ENCODE measurements at places on chromosomes 3 and 15.

- DNase-seq, result no peak
Measured at GRCh38 chr15:101206176-101206591, 45.7 kb downstream of the CHSY1 start.

- no peak for DNase-seq
Measured at GRCh38 chr3:142209655-142210054, 15.7 kb downstream of the GK5 start.

GRCh38 chr15:69072906-69073305 lies 58.4 kb downstream of the NOX5 start:
- DNase-seq, result no peak

DNA sequence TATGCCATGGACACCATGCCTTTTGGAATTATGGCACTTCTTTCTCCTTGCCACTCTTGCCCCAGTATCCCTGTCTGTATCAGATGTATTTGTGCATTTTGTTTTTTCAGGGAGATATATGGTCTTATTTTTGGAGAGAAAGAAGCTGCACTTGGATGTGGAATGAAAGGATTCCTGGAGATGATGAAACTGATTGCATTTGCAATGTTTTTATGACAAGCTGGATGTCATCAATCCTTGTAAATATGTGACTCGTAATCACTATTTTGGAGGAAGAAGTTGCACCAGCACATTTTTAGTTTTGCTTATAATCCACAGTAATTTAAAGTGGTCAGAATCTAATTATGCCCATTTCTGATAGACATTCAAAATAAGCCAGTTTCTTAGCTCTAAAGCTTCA lies 165.0 kb downstream of the NR1D2 start:
- DNase-seq, result no peak

- DNase-seq, result no peak
Measured at GRCh38 chr3:155130001-155130400, 49.9 kb downstream of the MME start.

DNA sequence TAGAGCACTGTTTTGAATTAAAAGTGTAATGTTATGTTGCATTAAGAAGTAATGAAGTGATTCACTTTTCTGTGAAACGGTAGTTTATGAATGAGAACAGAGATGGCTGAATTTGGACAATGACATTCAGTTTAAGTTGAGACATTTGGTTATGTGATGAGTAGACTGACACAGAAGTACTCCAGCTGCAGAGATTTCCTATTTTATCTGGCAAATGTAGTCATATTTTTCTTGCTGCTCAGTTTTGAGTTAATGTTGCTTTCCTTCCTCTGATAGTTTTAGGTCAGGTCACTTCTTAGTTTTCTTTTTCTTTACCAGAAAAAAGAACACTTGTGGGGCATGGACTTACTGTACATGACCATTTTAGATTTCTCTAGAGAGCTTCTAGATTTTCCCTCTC lies 51.2 kb downstream of the ASB7 start:
- no peak for DNase-seq

- DNase-seq, result no peak
Measured at GRCh38 chr15:43274136-43274535, 7.4 kb upstream of the TGM5 start.

- DNase-seq, result no peak
Measured at GRCh38 chr15:101048581-101049030, 129.4 kb downstream of the LRRK1 start.

- DNase-seq, result peak; percentile 44
Measured at GRCh38 chr15:90463381-90463780, 66.3 kb upstream of the CRTC3 start.

DNA sequence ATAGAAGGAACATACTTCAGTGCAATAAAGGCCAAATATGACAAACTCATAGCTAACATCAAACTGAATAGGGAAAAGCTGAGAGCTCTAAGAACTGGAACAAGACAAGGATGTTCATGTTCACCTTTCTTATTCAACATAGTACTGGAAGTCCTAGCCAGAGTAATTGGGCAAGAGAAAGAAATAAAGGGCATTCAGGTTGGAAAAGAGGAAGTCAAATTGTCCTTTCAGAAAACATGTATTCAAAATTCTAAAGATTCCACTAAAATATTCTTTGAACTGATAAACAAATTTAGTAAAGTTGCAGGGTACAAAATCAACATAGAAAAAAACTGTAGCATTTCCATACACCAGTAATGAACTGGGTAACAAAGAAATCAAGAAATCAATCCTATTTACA lies 12.2 kb upstream of the ZNF197 start:
- DNase-seq, result no peak

DNA sequence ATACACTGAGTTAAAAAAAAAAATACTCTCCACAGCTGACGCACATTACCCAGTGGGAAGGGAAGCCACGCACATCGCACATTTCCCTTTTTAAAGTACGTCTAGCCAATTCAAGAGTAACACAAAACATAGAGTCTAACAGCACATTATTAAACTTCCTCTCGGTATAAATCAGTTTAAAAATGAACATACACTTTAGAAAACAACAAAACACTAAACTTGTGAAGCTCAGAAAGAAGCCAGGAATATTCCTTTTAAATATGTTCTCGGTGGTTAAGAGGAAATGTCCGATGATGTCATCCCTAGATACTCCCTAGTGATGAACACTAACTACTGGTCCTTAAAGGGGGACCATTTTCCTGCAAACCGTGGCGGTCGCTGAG lies 721 bp downstream of the MYEF2 start:
- DNase-seq, result peak; percentile 14

GRCh38 chr15:49328941-49329340 lies 94.1 kb upstream of the FGF7 start:
- no peak for DNase-seq

DNA sequence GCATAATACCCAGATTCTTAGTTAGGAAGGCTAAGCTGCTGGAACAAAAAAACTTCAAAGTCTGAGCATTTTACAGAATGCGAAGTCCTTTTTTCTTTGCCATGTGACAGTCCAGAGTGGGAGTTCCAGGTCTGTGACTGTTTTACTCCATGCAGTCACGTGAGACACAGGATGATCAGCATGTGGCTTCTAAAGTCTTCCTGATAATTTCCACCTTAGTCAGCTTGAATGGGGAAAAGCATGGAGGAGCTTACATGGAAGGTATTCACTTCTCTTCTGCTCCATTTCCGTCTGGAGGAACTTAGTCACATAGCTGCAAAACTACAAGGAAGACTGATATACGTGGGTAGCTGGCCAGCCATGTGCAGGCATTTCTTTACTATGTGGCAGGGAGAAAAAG lies 1.7 kb downstream of the SNTN start:
- DNase-seq, result no peak

DNA sequence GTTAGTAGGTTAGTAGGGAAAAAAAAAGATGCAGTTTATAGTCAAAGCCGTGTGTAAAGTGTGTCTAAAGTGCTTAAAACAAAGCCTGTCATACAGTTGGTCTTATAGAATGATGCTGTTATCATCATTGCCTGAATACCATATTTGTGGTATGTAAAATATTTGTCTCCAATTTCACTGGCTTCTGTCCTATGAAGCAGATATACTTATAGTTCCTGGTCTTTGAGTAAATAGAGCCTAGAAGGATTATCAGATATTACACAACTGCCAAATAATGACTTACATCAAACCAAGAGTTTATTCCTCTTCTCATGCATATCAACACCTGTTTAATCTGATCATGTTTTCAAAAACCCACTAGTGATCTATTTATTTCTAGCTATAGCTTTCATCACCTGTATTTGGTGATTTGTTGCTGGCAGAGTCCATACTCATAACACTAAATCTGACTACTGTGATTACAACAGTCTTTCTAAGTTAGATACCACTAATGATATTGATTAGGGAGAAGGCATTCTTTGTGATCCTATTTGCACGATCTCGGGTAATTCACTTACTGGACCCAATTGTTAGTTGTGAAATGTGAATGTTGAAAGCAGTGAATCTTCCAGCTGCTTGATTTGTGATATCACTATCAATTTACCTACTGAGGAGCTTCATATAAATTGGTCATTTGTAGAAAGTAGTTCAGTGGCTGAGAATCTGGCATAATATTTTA lies 413.7 kb downstream of the LPP start:
- no peak for DNase-seq

DNA sequence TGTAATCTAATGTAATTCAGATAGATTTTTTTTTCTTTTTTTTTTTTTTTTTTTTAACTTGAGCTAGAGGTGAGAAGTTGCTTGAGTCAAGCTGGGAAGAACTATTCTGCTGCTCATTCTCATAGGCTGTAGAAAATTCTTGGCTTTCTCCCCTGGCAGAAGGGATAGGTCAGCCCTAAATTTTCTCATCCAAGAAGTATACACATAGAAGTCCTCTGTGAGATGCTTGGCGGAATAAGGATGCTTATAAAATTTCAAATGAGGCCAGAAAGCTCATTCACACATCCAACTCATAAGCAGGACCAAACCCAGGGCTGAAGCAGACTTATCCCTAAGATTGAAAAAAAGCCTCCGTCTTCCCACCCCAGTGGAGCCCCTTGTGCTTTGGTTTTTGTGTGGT lies 572.5 kb downstream of the SQOR start:
- no peak for DNase-seq

DNA sequence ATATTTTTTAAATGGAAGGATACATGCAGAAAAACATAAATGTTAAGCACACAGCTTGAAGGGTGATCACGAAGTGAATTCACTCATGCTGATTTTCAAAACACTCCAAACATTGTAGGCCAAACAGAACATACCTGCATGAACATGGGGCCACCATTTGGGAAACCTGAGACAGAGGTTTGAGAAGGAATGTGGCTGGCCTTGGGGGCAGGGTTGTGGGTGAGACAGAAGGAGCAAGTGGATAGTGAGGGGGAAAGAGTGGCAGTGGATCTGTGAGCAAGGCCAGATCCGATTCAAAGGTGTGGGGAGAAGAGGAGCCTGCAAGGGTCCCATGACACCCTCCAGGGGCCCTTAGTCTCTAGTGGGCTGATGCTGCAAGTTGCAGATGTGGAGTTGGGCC lies 94.9 kb downstream of the HMG20A start:
- DNase-seq, result no peak

- DNase-seq, result peak; percentile 44
Measured at GRCh38 chr15:63348392-63348791, 33.3 kb downstream of the CA12 start.

DNA sequence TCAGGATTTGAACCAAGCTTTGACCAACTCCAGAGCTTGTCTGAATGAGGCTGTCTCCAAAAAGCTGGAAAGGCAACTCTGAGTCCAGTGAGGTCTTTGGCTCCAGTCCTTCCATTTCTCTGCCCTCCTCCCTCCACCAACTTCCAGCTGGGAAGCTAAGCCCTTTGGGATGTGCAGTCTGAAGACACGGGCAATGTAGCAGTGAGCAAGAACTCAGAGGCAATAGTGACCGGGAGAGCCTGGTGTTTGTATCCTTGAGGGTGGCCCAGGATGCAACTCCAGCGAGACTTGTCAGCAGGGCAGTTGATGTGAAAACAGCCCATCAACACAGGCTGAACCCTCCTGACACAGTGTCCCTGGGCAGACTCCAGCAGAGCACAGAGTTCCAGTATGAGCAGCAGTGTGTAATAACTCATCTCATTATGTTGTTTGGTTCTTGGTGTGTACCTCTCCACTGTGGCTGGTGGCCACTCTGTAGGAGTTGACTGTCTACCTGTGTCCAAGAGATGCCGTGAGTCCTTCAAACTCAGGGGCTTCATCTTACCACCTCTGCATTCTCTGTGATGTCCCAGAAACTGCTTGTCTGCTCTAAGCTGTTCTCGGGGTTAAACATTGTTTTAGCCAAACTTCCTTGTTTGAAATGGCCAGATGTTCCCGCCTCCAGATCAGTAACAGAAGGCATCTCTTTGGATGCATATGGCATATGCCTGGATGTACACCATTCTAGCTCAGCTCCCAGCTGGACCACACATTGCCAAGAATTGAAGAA lies 6.6 kb downstream of the CDCP1 start:
- DNase-seq, result no peak

- no peak for DNase-seq
Measured at GRCh38 chr15:92165001-92165346, 228.7 kb upstream of the ST8SIA2 start.

GRCh38 chr15:33587773-33588172 lies 277.0 kb downstream of the RYR3 start:
- no peak for DNase-seq

DNA sequence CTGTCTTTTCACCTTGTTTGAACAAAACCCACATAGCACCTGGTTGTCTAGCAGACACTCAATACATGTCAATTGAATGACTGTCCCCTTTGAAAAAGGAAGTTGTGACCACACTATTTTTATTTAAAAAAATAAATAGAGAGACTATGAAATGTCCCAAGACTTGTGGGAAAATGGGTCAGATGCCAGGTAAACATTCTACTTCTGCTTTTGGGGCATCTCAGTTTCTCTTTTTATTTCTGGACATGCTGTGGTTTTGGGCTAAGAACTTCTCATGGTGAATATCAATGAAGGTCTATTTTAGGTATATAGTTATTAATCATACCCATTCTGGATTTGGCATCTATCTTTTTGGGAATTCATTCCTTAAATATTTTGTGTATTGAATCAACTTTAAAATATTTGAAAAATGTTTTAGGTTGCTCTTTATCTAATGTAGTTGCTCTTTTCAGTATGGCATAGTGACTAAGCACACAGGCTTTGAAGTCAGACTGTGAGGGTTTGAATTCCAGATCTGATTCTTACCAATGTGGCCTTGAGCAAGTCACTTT lies 4.4 kb downstream of the TMEM45A start:
- DNase-seq, result no peak

GRCh38 chr15:40115670-40116093 lies 7.0 kb upstream of the BMF start:
- DNase-seq, result no peak

GRCh38 chr3:144112036-144112435 lies 140.4 kb downstream of the DIPK2A start:
- DNase-seq, result no peak

DNA sequence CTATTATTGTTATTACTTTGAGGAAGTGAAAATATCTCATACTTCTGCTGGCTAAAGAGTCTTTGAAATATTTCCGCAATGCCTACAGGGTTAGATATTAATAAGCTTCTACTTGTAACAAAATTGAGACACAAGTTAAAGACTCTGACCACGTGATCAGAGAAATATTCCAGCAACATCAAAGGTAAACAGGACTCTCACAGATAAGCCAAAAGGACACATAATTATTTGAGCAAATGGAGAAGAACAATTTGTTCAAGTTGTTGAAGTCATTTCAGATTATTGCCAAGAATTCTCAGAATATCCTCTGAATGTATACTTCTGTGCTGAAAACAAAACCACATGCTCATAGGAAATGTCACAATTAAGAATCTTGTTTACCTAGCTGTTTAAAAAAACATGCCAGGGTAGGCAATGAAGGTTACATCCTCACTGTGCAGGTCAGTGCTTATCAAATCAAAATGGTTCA lies 225.8 kb upstream of the ALCAM start:
- DNase-seq, result no peak
